COR-L47 (cell line): ENCODE measurements at places on chromosomes 6 and 20.

GRCh38 chr6:139372326-139373153, 1.9 kb downstream of the CITED2 start:
- DNase-seq, result no peak

DNA sequence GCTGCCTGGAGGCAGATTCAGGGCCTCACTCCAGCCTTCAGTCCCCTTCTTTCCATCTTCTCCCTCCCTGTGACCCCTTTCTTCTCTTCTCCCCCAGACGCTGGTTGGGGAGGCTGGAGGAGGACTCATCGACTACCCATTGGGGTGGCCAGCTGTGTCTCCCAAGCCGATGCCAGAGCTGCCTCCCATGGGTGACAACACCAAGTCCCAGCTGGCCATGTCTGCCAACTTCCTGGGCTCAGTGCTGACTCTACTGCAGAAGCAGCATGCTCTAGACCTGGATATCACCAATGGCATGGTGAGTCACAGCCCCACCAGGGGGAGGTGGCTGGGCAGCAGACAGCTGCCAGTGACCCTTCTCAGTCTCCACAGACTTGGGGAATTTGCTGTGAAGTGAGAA, 12.9 kb downstream of the BPIFB4 start:
- no peak for DNase-seq

DNA sequence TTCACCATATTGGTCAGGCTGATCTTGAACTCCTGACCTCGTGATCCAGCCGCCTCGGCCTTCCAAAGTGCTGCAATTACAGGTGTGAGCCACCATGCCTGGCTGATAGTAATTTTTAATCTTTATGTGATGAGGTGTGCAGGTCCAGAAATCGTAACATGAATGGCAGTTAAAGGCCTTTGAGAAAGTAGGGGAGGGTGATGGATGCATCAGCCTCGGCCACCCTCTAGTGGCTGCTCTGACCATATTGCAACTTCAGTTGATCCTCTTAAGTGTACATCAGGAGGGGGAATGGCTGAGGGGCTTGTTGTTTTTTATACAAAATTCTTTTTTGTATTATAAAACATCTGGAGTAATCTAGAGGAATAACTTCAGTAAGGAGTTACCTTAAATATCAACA, 193.0 kb downstream of the ZFAND3 start:
- DNase-seq, result peak; percentile 52

DNA sequence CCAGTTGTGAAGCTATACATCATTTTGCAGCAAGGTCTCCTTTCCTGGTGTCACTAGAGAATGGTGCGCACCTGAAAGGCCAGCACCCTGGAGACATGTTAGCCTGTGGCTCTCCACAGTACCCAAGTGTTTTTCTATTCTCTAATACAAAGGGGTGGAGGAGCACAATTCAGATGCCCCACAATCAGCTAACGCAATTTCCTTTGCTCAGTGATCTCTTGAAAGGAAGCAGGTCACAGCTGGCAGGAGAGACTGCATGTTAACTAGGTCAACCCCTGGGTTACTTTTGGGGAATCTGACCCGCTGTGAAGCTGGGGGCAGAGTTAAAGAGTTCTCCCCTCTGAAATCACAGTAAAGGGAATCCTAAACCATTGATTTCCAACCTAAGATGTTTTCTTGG, 92.5 kb downstream of the B3GAT2 start:
- no peak for DNase-seq

- DNase-seq, result no peak
Measured at GRCh38 chr20:60304026-60304590, 345.9 kb downstream of the CDH26 start.

DNA sequence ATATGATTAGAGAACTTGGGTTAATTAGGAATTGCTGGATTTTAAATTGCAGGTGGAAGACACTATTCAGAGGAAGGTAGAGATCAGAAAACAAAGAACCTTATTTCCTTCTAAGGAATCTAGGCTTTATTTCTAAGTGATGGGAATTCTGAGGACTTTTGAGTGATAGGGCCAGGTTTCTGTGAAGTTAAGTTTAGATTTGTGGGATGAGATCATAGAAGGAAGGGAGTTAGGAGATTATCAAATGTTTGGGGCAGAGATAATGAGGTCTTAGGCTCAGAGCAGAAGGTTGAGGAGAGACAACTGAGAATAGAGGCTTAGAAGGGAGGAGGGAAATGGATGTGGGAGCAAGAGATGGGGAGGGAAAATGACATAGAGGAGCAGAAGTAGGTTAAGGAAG, 109.7 kb upstream of the MMS22L start:
- DNase-seq, result no peak

DNA sequence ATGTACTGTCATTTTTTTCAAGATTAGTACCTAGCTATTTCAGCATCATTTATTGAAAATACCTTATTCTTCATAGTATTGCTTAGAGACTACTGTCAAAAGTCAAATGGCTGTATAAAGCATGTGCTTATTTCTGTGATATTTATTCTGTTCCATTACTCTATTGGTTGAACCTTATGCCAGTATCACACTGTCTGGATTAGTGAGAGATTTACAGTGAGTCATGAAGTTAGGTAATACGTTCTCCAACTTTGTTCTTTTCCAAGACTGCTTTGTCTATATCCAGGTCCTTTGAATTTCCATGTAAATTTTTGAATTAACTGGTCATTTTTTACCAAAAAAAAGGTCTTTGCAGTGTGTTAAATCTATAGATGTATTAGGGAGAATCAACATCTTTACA, 18.6 kb upstream of the RNF217 start:
- DNase-seq, result no peak

- DNase-seq, result no peak
Measured at GRCh38 chr6:41693281-41694240, 41.8 kb downstream of the TFEB start.

GRCh38 chr6:11262242-11262641, 29.8 kb upstream of the NEDD9 start:
- DNase-seq, result no peak

- no peak for DNase-seq
Measured at GRCh38 chr6:159014406-159014805, 14.4 kb upstream of the RSPH3 start.

DNA sequence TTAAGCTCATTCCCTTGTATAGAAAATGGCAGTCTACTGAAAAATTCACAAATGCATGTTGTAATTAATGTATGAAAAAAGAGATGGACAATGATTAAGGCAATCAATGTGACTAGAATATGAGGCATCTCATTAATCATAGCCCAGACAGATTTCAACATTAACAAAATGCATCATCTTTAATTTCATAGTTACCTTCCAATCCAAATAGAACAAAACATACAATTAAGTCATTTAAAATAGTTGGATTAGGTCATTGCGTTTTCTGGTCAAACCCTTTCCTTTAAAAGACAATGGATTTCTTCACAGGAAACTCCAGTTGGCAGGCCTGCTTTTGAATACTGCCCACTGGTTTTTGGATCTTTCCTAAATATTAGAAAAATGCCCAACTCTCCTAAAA, 203.9 kb downstream of the HAO1 start:
- DNase-seq, result peak; percentile 50

DNA sequence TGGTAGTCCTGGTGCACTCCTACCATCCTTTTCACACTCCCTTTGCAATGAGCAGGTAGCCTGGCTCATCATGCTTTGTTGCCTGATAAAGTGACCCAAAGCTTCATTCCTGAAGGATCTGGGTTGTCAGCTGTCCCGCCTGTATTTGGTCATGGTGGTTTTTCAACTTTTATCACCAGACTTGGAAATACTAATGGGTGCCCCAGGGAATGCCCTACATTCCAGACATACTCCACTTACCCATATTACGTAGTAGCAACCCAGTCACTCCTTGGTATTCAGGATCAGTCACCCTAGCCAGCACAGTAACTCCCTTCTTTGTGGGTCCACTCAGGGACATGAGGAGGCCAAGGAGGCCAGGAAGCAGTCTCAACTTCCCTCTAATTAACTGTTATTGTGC, 199.2 kb downstream of the MAFB start:
- no peak for DNase-seq

DNA sequence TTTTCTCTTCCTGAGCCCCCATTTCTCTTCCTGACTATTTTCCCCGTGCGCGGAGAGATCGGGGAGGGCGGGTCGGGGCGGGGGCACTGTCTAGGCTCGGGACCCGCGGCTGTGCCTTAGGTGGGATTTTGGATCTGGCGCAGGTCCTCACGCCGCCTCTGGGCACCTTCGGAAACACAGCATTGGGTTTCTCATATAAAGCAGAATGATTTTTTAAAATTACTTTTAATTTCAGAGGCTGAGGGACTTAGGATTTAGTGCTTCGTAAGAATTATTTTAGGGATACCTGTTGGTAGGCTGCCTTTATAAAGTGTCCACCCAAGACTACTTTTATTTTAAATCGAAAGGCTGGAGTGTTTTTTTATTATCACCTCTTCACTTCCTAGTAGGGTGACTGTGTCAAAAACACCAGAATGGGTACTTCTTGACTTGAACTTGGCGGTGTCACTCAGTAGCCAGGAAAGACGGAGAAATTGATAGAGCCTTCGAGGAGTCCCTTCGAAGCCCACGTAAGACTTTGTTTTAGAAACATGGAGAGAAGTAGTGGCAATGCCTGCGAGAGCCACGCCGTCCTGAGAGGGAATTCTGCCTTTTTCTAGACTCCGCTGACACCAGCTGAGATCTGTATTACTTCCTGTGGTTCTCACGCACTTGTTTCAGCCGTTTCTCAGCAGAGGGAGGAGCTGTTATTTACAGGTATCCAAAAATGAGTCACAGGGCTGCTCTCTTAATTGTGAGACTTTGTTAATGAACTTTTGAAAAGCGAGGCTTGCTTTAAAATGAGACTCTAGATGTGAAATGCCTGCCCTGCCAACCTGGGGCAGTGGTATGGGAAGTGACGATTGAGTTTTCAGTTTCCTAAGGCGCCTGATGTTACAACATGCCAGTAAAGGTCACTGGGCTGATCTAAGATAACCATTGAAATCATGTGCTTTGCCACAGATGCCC, 667 bp downstream of the STX11 start:
- DNase-seq, result no peak

- DNase-seq, result no peak
Measured at GRCh38 chr6:71498638-71499037, 210.0 kb downstream of the OGFRL1 start.

GRCh38 chr6:119584088-119584487, 234.5 kb upstream of the MAN1A1 start:
- DNase-seq, result no peak

GRCh38 chr6:164897523-164898235, 411.7 kb downstream of the C6orf118 start:
- DNase-seq, result peak; percentile 45

DNA sequence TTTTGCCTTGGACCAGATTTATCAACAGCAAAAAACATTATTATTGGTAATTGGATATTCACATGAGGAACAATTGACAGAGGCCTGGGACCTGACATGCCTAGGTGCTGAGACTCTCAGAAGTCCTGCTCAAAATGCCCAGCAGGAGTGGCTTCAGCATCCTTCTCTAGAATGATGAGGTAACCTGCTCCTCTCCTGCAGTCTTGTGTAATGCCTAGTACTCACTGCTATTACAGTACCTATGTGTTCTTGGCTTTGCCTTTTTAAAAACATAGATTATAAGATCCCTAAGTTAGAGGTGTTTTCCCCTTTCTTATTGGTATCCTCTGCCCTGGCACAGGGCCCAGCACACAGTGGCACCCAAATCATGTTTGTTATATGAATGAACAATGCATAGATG, 230.9 kb downstream of the PKHD1 start:
- no peak for DNase-seq

DNA sequence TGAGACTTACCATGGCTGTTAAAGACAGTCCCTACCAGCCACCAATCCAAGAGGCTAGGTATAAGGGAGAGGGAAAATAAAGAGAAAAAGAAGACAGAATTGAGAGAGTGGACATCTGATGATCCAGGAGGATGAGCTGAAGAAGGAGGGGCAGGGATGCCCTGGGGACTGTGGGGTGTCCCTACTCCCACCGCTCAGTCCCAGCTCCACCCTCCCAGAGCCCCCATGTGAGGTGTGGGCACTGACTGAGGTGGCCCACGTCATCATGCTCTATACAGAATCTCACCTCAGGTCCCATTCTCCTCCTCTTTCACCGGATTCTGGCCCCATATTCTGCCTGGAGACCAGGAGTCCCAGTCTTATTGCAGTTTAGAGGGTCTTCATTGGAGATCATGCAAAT, 135.7 kb downstream of the KLHL32 start:
- DNase-seq, result no peak

GRCh38 chr20:875115-875514, 41.0 kb downstream of the ANGPT4 start:
- no peak for DNase-seq

DNA sequence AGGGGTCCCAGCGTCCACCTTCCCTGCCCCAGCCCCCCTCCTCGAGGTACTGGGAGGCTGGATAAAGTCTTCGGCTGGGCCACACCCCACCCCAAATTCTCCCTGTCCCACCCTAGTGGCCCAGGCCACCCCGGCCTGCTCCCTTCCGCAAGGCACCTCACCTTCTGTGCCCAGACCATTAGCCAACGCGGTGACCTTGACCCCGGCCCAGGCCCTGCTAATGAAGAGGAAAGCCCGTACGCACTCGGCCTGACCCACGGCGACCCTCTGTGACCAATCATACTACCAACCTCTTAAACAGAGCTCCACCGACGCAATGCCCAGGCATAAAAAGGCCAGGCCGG, 182 bp upstream of the OXT start:
- no peak for DNase-seq

DNA sequence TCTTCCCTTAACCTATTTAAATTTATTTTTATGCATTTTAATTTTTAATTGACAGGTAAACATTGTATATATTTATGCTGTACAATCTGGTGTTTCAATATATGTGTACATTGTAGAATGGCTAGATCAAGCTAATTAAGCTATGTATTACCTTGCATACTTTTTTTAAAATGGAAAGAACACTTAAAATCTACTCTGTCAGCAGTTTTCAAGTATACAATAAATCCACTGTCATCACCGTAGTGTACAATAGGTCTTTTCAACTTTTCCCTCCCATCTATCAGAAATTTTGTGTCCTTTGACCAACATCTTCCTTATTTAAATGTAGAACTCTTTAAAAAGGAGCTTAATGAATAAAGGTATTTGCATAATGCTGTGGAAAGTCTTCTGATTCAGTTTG, 27.6 kb downstream of the RPS12 start:
- DNase-seq, result no peak

GRCh38 chr20:60246751-60247150, 288.5 kb downstream of the CDH26 start:
- DNase-seq, result no peak

GRCh38 chr20:57723816-57724215, 14.0 kb upstream of the PMEPA1 start:
- no peak for DNase-seq

DNA sequence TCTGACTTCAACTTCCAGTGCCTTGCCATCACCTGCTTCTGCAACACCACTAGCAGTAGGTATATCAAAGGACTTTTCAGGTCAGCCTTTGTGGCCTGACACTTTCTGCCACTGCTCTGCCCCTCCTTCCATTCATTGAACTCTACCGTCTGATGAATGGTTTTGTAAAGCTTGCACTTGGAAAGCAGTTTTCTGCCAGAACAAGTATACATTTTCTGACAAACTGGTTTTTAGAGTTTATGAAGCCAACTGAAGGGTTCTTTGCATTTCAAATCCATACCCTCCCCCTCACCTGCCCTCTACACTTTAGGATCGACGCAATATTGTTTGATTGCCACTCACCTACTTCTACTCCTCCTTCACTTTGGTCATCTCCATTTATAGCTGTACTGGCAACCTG, 603.1 kb downstream of the HACE1 start:
- DNase-seq, result no peak
